ENCODE measurements at places on chromosomes 7 and 10.

- DNase-seq = no peak
Measured at GRCh38 chr10:107451047-107451446, 286.5 kb upstream of the SORCS1 start.

DNA sequence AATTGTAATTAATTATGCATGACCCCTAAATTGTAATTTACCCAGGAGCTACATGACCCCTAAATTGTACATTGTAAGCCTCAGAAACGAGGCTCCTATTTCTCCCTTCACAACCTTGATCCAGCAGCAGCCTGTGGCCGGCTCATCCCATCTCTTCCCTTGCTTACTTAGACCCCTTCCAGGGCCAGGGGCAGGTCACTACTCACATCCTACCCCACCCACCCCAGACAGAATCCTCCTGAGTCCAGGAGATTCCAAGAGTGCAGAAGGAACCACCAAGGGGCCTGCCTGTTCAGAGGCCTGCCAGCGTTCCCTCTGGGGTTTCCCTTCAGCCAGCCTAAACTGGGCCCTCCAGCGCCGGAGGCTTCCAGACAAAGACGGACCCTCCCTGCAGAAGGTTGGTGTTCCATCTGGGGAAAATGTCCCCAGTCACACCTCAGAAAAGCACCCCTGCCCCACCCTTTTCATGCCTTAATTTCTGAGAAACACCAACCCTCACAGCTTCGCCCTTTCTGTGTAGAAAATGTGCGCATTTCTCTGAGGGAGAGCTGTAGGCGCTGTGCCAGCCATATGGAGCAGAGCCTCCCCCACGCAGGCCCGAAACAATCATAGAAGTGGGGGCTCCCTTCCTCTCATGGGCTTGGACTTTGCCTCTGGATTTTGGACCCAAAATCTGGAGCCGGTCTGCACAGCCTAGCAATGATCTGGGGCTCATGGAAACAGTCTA, 19.2 kb downstream of the LEP start:
- no peak for DNase-seq

DNA sequence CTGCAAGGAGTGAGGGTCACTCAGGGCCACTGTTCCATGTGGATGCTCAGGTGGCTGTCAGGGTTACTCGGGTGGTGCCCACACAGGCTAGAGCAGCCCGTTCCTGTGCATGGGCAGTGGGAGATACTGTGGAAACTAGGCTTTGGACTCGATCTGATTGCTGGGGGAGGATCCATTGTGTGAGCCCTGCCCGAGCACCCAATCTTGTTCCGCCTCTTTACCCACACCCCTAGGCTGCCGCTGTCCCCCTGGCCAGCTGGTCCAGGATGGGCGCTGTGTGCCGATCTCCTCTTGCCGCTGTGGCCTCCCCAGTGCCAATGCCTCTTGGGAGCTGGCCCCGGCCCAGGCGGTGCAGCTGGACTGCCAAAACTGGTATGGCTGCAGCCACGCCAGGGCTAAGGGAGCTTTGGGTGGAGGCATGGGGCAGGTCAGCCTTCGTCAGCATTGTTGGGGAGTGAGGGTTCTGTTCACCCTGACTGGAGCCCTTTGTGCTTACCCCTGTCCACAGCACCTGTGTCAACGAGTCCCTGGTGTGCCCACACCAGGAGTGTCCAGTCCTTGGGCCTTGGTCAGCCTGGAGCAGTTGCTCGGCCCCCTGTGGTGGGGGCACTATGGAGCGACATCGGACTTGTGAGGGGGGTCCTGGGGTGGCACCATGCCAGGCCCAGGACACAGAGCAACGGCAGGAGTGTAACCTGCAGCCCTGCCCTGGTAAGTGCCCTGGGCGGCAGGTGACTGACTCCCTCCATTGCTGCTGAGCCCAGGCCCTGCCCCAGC, 12.4 kb upstream of the ZNF862 start:
- DNase-seq = no peak

GRCh38 chr7:95213148-95213547, 111.2 kb downstream of the PON1 start:
- no peak for DNase-seq

DNA sequence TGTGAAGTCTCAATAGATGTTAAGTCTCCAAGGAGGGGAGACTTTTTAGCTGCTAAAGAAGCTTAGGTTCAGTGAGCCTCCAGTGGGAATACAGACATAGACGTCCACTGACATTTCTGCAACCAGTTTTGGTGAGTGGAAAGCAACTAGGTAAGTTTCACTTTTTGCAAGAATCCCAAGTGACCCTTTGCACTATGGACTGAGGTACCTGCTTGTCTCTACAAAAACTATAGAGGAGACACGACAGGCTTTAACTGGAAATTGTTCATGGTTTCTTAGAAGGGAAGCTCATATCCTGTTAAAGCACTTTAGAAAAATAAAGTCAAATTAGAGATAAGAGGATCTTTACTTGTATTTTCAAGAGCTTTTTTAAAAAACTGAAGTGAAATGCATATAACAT, 38.6 kb downstream of the GBF1 start:
- DNase-seq = no peak

GRCh38 chr10:102776779-102777456, 33.2 kb downstream of the WBP1L start:
- DNase-seq = no peak

GRCh38 chr7:117731455-117731854, 141.8 kb downstream of the CTTNBP2 start:
- DNase-seq = peak; percentile 63

DNA sequence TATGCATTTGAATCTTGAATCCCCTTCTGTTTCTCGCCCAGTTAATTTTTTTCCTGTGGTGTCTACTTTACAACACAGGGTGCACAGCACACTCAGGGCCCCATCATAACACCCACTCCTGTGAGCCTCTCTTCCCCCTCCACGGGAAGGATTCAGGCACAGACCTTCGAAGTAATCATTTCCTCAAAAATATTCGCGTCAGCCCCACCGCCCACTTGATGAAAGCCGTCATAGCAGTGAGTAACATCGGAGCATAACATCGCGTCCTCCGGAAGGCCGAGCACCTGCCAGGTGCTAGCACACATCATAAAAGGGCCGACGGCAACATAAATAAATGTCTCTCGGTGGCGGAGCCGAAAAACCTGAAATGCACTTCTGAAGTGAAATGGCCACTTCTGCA, 201.7 kb upstream of the ADARB2 start:
- DNase-seq = no peak

- no peak for DNase-seq
Measured at GRCh38 chr7:80136261-80137055, 1.8 kb downstream of the GNAI1 start.

All from GM10248 (cell line).